ENCODE measurements at places on chromosomes 5 and 9.

DNA sequence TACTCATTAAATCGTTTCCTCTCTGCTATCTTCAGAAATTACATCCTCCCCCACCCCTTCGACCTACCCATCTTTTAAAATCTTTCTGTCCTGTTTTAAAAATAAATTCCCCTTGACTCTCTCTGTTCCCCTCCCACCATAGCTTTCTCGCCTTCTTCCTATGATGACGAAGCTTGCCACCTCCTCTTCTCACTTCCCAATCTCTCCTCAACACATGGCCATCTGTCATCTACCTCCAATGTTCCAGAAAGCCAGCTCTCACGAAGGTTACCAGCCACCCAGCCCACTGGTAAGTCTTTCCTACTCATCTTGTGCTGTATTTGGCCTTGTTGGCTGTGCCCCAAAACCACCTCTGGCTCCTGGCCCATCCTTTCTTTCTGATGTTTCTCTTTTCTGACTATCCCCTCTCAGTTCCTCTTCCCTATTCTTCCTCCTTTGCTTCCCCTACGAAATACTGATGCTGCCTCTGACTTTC lies 346.3 kb downstream of the ENC1 start:
- no peak for DNase-seq

DNA sequence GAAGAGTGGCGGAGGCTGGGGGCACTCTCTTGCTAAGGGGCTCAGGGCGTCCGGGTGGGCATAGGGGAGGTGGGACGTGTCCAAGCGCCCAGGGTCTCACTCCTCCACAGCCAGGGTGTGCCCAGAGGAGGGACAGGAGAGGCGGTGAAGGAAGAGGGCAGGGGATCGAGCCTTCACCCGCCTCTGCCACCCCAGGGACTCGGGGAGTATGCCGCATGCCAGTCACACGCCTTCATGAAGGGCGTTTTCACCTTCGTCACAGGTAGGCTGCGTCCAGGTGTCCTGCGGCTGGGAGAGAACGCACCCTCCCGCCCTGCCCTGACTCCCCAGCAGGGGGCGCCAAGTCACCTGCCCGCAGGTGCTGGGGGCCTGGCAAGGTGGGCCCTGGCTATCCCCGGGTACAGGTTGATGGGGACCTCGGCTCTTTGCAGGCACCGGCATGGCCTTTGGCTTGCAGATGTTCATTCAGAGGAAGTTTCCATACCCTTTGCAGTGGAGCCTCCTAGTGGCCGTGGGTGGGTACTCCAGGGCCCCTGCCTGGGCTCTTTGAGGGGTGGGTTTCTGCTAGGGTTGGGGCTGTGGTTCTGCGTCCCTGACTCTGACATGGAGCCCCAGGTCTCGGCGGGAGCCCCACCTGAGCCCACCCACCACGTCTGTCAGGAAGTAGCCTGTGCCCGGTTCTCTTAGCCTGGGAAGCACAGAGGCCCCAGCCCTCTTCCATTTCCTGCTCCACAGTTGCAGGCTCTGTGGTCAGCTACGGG lies 552 bp downstream of the TMEM141 start:
- no peak for DNase-seq

- no peak for DNase-seq
These were observed 69.0 kb downstream of the MEF2C start for GRCh38 chr5:88813805-88814575.

- no peak for DNase-seq
These were observed 159.6 kb downstream of the TLE4 start for GRCh38 chr9:79731171-79731890.

DNA sequence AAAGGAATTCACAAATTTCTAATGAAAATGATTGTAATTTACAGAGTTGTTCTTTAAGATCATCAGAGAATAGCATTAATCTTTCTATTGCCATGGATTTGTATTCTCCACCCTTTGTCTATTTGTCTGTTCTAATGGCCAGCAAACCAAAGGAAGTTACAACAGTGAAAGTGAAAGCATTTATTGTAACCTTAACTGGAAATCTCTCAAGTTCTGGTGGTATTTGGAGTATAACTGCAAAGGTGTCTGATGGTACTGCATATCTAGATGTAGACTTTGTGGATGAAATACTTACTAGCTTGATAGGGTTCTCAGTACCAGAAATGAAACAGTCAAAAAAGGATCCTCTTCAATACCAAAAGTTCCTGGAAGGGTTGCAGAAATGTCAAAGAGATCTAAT lies 21.7 kb downstream of the RMI1 start:
- no peak for DNase-seq

GRCh38 chr9:108125625-108126024 lies 636.1 kb upstream of the KLF4 start:
- DNase-seq, result no peak

GRCh38 chr5:61748121-61748520 lies 416.1 kb downstream of the ZSWIM6 start:
- DNase-seq, result no peak

GRCh38 chr9:127779136-127779981 lies 893 bp upstream of the SH2D3C start:
- no peak for DNase-seq

Measured in right renal pelvis (tissue), 4 donors.